ENCODE measurements at places on chromosomes 5 and 9.

- DNase-seq, result no peak
Observed at GRCh38 chr5:74866596-74867162, 492 bp upstream of the FAM169A start.

GRCh38 chr9:111096051-111096450, 57.8 kb upstream of the LPAR1 start:
- DNase-seq, result no peak

GRCh38 chr9:88692827-88693226, 157.8 kb downstream of the NXNL2 start:
- no peak for DNase-seq

DNA sequence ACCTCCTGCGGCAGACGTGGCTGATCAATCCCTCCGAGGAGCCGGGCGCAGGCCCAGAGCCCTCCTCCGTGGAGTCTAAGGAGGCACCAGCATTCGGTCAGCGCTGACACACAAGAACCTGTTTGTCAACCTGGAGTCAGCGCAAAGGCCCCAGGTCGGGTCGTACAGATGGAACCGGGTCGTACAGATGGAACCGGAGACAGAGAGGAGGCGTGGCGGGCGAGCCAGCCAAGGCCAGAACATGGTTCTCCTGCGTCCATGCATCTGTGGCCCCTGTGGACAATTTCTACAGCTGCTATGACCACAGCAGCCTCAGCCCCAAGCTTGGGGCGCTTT, 125.1 kb upstream of the SARDH start:
- no peak for DNase-seq

- DNase-seq, result no peak
Observed at GRCh38 chr9:34187891-34188240, 9.0 kb downstream of the UBAP1 start.

DNA sequence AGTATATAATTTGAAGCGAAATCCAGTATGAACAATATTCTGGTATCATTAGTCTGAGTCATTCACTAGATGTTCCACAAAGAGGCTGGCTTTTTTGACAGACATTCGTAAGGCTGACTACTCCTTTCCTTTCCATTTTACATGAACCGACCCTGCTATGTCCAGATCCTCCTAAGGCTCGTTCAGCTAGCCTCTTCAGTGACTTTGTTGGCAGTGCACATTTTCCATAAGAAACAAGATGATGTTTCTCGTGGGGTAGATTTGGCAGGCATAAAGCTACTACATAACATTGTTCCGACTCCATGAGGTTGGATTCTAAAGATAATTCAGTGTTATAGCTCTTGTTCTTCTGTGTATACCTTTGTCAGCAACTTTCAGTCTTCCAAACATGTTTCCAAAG, 49.0 kb downstream of the ZNF462 start:
- DNase-seq, result no peak

DNA sequence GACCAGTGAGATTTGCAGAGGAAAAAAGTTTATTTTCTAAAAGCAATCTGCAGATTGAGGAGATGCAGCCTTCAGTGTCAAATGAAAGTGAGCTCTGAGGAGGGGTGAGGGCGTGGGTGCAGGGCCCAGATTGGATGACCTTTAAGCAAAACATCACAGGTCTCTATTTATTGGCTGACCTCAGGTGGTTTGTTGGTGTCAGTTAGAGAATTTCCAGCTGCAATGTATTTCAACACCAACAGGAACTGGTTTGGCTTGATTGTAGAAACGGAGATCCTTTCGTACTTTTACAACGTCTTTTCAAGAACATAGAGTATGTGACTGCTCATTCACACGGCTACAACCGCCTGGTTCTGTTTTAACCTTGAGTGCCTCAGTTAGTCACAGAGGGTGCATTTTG, 1069.1 kb downstream of the EFNA5 start:
- peak; percentile 10 for DNase-seq

- no peak for DNase-seq
Observed at GRCh38 chr5:178325679-178326373, 93.2 kb upstream of the PHYKPL start.

DNA sequence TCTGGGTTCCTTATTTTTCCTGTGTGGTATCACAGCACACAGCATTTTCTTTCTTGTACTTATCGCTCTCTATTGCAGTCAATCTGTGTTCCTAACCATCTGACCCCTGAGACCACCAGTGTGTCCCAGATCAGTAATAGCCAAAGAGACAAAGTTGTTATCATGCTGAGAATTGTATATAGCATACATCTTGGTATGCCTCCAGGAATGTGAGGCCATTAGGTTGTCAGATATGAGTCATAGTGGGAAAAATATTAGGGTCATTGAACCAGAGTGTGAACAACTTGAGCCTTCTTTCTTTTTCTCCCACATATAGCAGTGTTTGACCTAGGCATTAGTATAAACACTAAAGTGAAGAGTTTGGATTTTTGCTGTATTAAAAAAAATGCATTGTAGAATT, 106.3 kb downstream of the NDUFAF2 start:
- DNase-seq, result no peak

GRCh38 chr5:156741516-156741915, 108.6 kb upstream of the PPP1R2B start:
- no peak for DNase-seq

DNA sequence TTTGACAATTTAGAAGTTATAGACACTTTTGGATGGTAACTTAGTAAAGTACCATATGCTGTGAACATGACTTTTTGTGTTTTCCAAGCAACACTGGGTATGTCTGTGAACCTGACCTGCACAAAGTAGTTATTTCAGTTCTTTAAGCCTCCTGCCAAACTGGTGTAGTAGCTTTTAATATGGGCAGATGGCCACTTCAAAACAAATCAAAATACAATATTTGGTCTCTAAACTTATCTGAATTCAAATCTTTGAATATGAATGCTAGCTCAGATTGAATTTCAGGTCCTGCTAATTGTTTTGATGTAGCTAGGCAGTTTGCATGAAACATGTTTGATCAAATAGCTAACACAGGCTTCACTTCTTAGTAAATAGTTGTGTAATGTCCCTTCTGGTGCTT, 1176.7 kb upstream of the CDH9 start:
- no peak for DNase-seq

DNA sequence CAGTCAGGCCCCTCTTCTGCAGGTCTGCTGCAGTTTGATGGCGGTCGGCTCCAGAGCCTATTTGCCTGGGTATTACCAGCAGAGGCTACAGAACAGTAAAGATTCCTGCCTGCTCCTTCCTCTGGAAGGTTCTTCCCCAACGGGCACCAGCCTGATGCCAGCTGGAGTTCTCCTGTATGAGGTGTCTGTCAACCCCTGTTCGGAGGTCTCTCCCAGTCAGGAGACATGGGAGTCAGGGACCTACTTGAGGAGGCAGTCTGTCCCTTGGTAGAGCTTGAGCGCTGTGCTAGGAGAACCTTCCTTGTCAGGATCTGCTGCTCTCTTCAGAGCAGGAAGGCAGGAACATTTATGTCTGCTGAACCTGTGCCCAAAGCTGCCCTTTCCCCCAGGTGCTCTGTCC, 138.4 kb upstream of the IQGAP2 start:
- DNase-seq, result no peak

DNA sequence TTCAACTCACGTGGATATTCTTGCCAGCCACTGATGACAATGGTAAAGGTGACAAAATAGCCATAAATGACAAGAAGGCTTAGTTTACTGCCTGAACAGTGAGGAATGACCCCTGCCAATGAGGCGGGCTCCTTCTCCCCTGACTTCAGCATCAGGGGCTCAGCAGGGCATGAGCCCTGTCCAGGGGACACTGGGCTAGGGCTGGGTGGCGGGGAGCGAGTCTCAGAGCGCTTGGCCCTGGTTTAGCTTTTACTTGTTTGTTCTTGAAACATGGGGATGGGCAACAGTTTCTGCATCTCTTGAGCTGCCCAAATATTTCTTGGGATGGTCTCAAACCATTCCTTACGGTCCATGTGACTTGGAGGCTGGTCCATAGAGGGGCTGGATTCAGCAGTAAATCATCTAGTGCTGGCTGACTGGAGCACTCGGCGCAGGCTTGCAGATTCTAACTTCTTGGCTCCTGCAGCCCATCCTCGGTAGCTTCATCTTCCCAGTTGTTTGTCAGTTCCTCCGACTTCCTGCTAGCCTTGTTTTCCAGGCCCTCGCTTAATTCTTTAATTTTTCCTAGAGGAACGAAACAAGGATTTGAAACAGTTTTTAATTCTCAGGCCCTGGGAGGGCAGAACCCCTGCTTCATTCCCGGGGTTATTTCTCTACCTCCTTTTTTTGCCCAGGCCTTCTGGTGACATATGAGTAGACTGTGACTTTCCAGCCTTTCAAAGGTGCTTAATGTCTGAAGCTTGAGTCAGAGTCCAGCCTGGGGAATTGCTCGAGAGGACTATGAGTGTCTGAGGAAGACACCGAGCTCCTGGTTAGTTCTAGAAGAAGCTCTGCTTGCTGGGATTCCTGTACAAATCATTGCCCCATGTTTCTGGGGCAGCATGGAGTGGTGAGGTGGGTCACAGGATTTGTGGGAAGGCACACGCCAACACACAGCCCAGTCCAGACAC, 4.5 kb upstream of the HMCN2 start:
- DNase-seq, result no peak

DNA sequence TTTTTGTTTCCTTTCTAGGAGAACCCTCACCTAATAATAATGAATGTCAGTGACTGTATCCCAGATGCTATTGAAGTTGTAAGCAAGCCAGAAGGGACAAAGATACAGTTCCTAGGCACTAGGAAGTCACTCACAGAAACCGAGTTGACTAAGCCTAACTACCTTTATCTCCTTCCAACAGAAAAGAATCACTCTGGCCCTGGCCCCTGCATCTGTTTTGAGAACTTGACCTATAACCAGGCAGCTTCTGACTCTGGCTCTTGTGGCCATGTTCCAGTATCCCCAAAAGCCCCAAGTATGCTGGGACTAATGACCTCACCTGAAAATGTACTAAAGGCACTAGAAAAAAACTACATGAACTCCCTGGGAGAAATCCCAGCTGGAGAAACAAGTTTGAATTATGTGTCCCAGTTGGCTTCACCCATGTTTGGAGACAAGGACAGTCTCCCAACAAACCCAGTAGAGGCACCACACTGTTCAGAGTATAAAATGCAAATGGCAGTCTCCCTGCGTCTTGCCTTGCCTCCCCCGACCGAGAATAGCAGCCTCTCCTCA, 87.1 kb downstream of the OSMR start:
- DNase-seq, result no peak

DNA sequence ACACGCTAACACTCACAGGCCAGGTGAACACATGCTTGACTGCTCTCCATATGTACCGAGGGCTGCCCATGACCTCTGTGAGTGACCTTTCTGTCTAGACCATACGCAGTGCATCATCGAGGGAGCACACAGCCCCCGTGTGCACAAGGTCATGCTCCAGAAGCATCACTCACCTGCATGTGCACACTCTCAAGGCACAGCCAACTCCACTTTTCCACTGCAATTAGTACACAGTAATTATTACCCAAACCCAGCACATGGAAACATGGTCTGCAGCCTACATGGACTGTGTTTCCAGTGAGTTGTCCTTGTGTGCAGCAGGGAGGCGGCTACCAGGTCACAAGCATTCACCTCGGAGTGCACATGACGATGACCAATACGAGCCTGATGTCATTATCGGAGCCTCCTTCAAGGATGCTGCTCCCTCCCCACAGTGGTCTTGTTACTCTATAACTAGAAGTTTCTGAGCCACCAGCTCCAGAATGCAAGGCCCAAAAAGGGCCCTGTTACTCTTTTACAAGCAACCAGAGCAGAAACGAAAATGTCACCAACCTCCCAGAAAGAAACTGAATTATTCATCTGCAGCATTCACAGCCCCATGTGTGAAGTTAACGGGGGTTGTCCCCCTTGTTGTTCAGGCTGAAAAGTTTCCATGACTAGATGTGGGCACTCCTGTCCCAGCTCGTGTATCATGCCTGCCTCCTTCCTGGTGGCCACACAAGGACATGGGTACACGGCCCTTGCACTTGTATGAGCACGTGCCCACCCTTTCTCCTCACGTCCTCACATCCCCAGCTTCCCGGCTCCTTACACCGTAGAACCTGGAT, 31.2 kb downstream of the SEMA4D start:
- DNase-seq, result no peak

DNA sequence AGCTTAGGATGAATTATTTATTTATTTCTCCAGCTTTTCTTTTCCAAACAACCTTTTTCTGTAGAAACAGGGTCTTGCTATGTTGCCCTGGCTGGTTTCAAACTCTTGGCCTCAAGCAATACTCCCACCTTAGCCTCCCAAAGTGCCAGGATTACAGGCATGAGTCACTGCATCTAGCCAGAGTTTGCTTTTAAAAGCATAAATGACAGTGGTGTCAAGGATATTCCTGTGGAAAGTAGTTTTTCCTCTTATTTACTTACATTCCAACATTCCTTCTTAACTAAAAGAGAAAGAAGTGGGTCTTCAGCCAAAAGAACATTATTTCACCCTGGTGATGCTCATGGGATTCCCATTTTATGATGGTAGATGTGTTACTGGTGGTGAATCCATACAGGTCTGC, 62.4 kb downstream of the GRIA1 start:
- DNase-seq, result no peak

DNA sequence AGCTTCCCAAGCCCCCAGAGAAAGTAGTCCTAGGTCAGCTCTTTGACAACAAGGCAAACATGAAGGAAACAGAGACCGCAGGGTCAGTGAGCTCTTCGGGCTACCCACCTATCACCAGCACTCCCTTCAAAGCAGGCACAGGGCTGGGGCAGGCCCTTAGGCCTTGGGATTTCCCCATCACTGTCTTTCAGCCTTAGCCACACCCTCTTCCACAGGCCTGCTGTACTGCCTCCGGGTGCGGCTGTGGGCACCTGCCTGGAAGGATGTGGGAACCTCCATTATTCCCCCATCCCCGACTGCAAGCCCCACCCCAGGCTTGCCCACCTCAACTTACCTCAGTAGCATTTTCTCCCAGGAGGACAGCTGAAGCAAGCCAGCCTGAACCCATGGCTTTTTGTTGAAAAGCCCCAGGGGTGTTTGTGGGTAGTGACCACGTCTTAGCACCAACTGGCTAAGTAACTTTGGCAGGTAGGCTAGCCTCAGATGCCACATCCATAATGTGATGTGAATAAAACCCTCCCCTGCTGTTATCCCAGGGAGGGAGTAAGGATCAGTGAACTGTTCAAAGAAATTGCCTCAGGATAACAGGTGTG, 100.2 kb downstream of the PIK3R1 start:
- DNase-seq, result no peak

GRCh38 chr9:89311346-89312221, 589 bp downstream of the CKS2 start:
- DNase-seq, result no peak

GRCh38 chr5:76690037-76690679, 25.8 kb upstream of the F2R start:
- no peak for DNase-seq

- peak; percentile 80 for DNase-seq
Observed at GRCh38 chr9:100011062-100011681, 87.6 kb downstream of the ERP44 start.

- DNase-seq, result no peak
Observed at GRCh38 chr5:77347435-77348098, 137.1 kb downstream of the PDE8B start.

Data from AML-193 (cell line).